ENCODE measurements at places on chromosomes 2 and 18.
A peak's percentile ranks its signal among the peaks of the same experiment; 100 is the strongest.

DNA sequence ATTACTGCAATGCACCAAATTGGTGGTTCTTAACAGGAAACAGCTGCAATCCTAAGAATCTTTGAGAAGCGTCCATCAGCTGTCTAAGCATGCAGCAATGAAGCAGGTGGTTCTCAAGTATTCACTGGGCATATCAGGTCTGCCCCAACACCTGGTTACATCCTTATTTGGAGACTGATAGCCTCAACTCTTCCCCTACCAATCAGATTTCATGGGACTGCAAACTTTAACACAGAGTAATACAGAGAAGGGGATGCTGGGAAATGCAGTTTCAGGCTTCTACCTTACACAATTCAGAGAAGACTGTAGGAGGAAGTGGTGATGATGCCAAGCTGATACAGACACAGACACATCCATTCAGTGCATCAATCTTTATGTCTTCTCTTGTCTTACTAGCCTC, 240.5 kb downstream of the BCL2 start:
- DNase-seq, result peak; percentile 55

DNA sequence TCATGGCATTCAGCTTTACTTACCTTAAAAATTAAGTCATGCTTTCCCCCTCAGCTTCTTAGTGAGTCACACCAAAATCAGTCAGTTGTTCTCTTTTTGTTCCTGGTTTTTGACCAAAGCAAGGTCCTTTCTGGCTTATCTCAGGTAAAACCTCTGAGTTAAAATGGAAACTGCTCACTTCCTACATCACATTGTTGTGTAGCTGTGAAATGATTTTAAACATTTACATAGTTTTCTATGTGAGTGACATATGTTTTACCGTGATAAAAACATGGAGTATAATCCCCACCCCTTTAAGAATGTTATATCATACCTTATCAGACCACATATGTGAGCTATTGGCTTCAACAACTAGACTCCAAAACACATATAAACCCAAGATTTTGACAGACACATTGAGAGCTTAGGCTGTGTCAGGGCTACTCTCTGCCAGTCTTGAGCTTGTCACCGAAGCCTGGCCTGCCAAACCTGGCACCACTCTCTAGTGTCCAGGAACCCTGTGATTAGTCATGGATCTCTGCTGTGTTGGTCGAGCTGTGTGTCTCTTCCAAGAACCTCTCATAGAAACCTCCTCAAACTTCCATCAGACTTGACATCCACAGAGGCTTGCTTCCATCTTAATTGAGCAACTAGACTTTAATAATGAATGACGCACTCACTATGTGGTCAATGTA, 294.5 kb upstream of the FBXO11 start:
- DNase-seq, result no peak

DNA sequence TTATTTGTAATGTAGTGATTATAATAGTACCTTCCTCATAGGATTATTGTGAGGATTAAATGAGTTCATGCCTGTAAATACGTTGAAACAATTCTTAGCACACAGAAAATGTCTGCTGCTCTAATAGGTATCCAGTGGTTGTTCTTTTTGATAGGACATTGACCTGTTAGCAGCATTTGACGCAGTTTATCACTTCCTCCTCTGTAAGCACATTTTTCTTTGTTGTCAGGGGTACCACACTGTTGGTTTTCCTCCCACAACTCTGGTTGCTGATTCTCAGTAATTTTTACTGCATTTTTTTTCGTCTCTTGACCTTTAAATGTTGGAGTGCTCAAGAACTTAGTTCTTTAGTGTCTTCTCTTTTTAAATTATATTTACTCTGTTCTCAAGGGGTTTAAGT, 15.4 kb downstream of the PPM1B start:
- DNase-seq, result no peak

GRCh38 chr2:226611944-226612318, 187.7 kb downstream of the IRS1 start:
- DNase-seq, result no peak

GRCh38 chr18:70216788-70217187, 11.3 kb upstream of the RTTN start:
- DNase-seq, result no peak

DNA sequence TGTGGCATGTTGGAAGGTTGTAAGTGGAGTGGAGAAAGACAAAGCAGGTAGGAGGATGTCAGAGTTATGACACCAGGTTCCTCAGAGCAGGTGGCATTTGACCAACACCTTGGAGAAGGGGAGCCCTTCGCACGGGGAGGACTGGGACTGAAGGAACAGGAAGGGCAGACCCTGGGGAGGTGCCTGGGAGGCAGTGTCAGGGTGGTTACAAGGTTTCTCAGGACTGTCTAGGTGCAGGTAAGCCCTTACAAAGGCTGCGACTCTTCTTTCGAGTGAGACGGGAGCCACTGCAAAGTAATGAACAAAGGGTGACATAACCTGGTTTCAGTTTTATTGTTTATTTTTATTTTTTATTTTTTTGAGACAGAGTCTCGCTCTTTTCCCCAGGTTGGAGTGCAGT, 84.6 kb downstream of the EIF2AK3 start:
- DNase-seq, result no peak

DNA sequence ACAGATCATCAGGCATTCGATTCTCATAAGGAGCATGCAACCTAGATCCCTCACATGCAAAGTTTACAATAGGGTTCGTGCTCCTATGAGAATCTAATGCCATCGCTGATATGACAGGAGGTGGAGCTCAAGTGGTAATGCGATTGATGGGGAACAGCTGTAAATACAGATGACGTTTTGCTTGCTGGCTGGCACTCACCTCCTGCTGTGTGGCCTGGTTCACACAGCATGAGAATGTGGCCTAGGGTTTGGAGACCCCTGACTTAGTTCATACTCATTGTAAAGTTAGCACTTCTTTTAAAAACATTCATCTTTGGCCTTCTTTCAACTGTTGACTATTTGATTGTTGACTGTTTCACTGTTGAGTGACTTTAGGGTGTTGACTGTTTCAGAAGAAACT, 8.7 kb upstream of the CHMP1B start:
- no peak for DNase-seq

- no peak for DNase-seq
Measured at GRCh38 chr18:21663578-21663977, 41.0 kb downstream of the ABHD3 start.

- DNase-seq, result no peak
Measured at GRCh38 chr2:142139384-142139783, 8.6 kb upstream of the LRP1B start.

GRCh38 chr2:230671117-230671516, 41.5 kb upstream of the CAB39 start:
- DNase-seq, result no peak

DNA sequence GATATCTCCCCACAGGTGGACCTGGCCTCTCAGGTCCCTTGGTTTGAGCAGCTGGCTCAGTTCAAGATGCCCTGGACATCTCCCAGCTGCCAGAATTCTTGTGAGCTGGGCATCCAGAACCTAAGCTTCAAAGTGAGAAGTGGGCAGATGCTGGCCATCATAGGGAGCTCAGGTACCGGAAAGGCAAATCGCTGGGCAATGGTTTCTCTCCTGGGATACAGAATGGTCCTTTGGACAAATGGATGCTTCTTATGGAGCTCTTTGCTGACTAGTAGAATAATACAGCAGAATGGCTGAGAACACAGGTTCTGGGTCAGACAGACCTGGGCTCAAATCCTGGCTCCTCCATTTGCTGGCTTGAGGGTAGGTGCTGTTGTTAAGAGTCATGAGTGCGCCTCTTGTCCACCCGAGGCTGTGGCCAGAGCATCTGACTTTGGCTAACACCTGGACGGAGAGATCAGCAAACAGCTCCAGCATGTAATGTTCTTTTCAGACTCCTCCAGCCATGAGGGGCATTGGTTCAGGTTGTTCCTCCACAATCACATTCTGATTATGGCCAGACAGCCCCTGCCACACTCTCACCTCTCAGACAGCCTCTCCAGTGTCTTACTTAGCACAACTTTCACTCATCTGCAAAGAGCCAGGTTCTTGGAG, 7.5 kb downstream of the ABCG8 start:
- no peak for DNase-seq

DNA sequence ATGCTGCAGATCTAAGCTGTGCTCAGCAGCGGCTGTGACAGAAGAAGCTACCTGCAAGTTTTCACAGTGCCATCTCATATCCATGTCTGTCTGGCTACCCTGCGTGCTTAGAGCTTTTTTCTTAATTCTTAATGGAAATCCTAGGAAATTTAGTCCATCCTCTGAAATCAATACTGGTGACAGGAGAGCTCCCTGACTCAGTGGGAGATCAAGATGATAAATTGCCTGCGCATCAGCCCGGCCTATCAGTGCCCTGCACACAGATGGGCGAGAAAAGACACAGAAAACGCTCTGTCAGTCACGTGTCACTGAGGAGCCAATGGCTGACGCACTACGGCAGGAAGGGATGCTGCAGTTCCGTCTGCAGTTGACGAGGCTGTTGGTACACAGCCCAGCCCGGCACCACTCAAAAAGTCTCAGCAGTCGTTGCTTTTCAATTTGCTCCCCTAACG, 819.6 kb upstream of the FSHR start:
- DNase-seq, result peak; percentile 11

DNA sequence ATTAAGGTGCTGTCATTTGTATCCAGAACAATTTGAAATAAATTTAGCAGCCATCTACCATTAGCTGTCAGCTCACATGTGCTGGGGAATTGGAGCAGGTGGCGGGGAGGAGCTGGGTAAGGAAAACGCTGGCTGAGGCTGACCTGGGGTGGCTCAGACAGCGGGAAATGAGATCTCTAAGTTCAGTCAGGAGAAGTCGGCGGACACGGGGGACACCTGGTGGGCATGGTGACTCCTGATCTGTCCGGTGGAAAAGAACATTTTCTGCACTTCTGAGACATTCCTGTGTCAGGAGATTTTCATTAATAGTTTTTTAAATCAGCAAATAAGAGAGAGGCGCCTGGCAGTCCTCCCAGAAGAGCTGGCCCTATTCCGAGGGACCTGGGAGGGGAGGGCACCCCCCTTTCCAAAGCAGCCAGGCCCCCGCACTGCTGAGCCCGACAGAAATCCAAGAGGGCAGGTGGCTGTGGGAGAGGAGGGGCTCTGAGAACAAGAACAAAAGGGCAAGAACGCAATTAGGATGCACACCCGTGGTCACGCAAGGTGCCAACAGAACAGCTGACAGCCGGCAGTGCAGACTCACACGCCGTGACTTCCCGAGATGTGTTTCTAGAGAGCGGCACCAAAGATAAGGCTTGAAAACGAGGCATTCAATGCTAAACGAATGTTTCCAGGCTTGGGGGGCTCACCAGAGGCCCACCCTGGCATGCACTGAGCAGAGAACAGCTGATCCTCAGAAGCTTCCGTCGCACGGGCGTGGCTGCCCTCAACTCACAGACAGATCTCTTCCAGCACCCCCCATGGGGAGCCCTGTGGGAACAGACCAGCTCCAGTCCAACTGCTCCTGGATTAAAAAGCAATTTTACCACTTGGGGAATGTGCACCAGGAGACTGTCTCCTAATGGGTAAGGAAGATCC, 26.4 kb downstream of the SLC66A2 start:
- DNase-seq, result no peak

DNA sequence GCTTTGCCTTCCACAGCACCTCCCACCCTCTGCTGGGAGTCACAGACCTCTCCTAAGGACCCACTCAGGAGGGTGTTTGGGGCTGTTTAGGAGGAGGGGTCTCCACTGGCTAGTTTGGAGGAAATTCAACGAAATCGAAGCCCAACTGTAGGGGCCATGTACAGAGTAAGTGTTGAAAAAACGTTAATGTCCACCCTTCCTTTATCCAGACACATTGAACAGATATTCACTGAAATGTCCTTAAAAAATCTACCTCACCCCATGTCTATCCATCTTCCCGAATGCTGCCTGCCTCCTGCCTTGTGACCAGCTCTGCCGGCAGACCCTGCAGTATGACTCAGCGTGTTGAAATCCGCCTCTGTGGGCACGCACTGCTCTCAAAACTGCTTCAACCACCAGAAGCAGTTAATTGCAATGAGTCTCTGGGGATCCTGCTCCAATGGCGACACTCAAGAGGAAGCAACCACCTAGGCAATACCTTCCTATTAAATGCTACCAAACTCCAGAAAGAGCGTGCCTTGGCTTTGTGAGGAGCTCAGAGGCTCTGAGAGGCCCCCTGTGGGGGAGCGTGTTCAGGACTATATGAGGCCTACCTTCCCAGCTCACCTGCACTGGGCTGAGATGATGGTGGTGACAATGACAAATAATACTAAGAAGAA, 61.4 kb upstream of the RTN4 start:
- no peak for DNase-seq

GRCh38 chr2:43218155-43218701, 8.2 kb downstream of the ZFP36L2 start:
- DNase-seq, result no peak

DNA sequence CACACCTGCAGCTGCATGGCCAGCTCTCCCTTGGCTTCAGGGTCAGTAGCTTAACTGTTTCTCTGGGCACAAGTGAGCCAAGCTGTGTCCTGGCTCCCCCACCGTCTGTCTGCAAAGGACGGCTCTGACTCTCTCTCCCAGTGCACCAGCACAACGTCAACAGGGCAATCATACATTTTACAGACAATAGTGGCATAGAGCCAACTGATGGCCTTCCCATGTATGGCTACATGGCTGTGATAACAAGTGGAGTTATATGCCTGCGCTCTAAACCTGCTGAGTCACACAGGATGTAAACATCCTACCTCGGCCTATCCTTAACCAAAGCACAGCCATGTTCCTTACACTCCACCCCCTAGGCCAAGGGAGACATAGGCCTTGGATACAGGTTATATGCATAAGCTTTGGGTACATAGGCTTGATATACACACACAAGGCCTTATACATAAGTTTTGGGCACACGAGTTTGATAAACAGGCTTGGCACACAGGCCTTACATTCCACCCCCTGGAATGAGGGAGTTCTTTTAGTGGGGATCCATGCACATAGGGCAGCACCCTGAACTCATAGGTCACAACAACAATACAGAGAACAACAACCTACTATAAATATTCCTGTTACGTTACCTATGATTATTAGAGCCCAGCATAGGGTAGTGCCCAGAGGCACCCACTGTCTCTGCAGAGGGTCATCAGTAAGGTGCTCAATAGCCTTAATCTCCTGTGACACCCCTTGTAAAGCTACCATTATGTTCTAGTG, 17.7 kb downstream of the PHOSPHO2 start:
- no peak for DNase-seq

GRCh38 chr2:170972296-170973224, 43.5 kb downstream of the GORASP2 start:
- DNase-seq, result no peak

DNA sequence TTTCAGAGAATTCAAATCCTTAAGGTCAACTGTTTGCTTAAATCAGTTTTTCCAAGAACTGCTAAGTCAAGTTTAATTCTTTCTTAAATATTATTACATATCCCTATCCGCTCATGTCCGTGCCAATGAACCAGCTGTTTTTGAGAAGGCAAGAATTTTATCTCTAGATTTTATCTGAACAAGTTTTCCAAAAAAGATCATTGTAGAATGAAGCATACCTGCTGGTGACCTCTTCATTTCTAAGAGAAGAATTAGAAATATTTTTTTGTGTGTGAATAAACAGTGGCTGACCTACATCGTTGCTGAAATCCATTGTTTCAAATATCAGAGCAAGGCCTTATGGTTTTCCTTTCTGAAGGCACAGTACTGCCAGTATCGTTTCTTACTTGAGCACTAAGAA, 58.4 kb upstream of the RND3 start:
- DNase-seq, result no peak

DNA sequence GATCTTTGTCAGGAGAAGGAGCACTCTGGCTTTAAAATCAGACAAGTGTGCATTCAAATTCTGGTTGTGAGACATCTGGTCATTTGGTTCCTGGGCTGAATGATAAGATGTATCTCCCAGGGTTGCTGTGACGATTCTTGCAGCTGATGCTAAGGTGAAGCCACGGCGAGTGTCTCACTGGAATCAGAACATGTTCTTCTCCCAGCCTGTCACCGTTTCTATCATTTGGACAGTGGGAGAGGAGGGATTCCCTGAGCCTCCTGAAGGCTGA, 68.3 kb downstream of the NCK2 start:
- no peak for DNase-seq
